Left lobe of liver (tissue), 2 donors: ENCODE measurements at places on chromosomes 3 and 15. TPM values are rescaled to one million over a fixed set of nuclear protein-coding genes. Genes with fewer than 3 reads are reported as not detected.

DNA sequence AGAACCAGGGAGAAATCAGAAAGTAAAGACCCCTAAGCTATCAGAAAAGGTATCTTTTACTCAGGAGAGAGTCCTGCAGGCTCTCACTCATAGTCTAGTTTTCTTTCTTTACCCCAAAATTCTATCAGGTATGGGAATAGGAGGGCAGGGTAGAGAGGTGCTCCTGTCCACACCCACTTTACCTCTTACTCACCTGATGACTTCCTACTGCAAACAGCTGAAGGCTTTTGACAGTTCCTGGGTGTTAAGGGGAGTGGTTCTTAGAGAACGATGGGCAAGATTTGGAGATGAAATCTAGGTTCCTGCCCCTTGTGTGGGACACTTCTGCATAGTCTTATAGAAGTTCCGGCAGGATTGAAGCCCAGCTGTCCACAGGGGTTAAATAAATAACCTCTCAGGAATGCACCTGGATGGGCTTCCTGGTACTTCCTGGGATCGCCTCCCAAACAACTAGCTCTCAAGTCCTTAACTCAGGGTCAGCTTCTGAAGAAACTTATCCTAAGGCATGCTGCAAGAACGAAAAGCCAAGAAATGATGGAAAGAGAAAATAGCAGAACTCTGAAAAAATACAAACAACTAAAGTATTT is 10.8 kb upstream of the TNFAIP8L3 start:
- no peak for DNase-seq

DNA sequence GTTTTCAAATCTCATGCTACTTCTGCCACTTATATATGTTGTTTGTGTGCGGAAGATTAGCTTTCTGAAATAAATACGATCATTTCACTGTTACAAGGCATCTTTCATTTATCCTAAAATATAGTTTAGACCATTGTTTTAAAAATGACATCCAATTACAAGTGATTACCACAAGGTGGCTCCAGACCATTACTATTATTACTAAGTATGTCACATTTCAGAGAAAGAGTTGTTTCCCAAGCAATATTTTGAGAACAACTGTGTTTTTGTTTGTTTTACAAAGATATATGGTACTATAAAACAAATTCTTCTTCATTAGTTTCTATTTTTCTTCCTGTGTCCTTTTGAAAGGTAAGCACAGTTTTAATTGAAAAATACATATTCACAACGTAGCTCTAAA is 136.0 kb upstream of the RAP2B start:
- no peak for DNase-seq

DNA sequence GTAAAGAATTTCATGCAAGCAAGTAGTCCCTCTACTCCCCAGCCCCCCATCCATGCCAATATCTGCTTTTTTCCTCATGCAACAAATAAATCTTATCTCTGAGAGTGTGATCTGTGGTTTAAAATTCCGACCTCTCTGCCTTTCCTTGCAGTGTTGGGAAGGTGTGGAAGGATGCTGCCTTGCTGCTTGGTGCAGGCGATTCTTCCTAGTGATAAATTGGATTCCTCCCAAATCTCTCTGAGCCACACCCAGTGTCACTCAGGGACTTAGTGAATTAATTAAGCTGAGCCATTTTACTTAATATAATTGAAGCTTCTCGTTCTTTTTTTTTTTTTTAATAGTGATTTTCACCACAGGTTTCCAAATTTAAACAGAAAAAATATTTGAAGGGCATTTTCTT is 3.4 kb downstream of the GAP43 start:
- DNase-seq, result no peak

GRCh38 chr3:136042608-136043221 is 77.2 kb downstream of the PPP2R3A start:
- DNase-seq, result no peak

DNA sequence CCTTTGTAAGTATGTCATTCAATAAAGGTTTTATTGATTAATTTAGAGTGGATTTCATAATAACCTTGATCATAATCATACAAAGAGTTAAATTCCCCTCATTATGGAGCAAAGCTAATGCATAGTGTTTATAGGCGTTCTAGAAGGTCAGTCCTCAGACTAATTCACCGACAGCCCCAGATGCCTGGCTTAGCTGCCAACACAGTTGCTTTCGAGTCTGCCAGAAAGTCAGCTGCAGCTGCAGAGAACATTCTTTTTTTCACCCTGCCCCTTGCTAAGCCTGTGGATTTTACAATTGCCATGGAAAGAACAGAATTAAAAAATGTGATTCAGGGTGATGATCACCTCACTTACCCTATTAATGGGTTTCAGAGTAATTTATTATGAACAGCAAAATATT is 21.2 kb downstream of the CADM2 start:
- no peak for DNase-seq

DNA sequence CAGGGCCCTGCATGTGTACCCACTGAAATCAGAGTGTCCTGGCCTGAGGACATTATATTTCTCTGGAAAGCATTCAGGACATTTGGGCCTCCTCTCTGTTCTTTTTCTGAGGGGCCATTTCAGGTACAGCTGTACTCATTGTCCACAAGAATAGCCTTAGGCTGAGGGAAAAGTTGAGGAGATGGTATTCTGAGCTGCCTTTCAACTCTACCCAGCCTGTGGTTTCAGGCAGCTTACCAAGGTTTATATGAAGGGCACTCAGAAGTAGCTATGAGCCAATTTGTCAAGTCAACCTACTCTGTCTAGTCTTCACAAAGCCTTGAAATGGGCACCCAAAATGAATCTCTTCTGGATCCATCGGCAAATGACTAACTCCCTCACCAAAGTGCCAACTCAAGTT is 9.4 kb downstream of the ATP13A4 start:
- DNase-seq, result no peak

DNA sequence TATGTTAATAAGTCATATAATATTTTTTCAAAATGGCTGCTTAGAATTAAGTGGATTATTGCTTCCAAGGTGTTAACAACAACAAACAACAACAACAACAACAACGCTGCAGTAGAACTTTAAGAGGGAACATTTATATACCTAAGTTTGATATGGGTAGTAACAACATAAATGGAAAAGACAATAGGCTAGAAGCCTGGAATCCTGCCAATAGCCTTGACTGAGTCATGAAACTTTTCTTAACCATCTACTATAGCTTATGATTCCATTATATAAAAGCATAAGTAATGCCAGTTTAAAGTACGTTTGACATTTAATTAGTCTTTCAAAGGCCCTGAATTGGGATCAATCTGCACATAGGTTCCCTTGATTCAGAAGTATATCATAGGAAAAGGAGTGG is 31.2 kb downstream of the SATB1 start:
- DNase-seq, result no peak

- no peak for DNase-seq
These were observed 23.2 kb downstream of the CTNNB1 start for GRCh38 chr3:41222501-41222900.

DNA sequence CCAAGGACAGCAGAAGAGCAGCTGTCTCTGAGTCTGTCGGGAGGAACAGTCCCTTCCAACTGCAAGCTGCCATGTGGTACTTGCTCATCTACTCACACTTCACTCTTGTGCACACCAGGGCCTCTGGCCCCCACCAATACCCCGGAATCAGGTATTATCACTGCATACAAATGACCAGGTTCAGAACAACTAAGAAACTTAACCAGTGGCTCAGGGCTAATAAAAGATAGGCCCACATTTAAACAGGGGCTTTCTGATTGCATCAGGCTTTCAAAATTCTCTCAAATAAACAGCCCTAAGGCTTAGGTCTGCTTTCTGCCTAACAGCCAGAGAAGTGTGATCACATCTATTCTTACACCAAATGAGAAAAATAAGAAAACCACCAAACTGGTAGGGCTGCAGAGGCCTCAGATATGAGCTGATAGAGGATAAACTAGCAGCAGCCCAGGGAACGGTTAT is 20.7 kb downstream of the CCDC12 start:
- no peak for DNase-seq

IL17RD gene
- 0.13 TPM for total RNA-seq

TAMM41 gene
- total RNA-seq, result 7.8 TPM

EXD1 gene
- not detected for total RNA-seq

SLC22A14 gene
- not detected for total RNA-seq

SOX14 gene
- total RNA-seq, result not detected

RAB6B gene
- total RNA-seq, result 0.35 TPM

BFSP2 gene
- total RNA-seq, result not detected

SAMD7 gene
- not detected for total RNA-seq
